GM12878 (cell line): ENCODE measurements at places on chromosomes 2 and 18. TPM values are rescaled to one million over a fixed set of nuclear protein-coding genes. Genes with fewer than 3 reads are reported as not detected.
A peak's percentile ranks its signal among the peaks of the same experiment; 100 is the strongest.

EGR4 gene
- not detected in 2 replicates for polyA plus RNA-seq

OR6B2 gene
- polyA plus RNA-seq, result not detected in 2 replicates

FAM124B gene
- not detected in 2 replicates for polyA plus RNA-seq

ATP9B gene
- polyA plus RNA-seq, result 10.9 and 12.7 TPM in 2 replicates

BOK gene
- 0.12 TPM in 1 of 2 replicates, not detected in the other for polyA plus RNA-seq

SPHKAP gene
- not detected in 2 replicates for polyA plus RNA-seq

KATNAL2 gene
- polyA plus RNA-seq, result 1.9 and 2.1 TPM in 2 replicates

PRSS56 gene
- polyA plus RNA-seq, result not detected in 2 replicates

MTLN gene
- polyA plus RNA-seq, result 108 and 112 TPM in 2 replicates

REG1B gene
- not detected in 2 replicates for polyA plus RNA-seq

- no peak for DNase-seq
Observed at GRCh38 chr2:187819624-187820023, 265.4 kb upstream of the TFPI start.

DNA sequence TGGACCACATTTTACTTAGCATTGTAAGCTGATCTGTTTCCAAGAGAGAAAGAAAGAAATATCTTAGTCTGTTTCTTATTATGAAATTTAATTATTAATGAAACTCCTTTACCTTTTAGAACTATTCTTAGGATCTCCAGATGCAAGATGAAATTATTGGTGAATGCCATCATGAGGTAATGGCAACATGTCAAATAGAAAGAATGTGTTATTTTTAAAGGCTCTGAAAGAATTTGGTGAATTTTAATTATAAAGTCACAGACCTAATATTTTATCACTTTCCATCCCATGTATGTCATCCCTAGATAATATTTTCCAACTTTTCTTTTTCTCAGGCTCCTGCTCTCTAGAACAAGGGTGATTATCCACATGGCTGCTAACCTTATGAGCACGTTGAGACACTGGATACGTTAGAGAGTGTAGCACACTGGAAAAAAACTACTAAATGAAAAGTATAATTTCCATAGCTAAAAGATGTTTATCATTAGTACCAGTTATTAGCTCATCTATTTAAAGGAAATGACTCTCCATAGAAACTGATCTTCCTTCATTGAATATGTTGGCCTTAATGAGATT lies 95.2 kb upstream of the SCG2 start:
- no peak for DNase-seq

DNA sequence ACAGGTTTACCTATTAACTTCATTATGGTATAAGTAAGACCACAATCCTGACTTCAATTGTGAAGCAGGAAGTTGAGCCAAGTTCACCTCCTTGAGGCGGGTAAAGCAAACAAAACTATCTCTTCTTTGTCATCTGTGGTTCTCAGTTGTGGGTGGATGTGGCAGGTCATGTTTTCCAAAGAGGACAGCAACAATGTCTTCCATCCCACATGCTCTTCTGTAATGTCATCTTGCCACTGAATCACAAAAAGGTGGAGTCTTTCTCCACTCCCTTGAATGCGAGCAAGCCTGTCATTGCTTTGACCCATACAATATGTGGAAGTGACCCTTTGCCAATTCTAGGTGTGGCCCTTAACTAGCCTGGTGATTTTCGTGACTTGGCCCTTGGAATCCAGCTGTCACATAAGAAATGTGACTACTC lies 98.7 kb downstream of the GRB14 start:
- no peak for DNase-seq

DNA sequence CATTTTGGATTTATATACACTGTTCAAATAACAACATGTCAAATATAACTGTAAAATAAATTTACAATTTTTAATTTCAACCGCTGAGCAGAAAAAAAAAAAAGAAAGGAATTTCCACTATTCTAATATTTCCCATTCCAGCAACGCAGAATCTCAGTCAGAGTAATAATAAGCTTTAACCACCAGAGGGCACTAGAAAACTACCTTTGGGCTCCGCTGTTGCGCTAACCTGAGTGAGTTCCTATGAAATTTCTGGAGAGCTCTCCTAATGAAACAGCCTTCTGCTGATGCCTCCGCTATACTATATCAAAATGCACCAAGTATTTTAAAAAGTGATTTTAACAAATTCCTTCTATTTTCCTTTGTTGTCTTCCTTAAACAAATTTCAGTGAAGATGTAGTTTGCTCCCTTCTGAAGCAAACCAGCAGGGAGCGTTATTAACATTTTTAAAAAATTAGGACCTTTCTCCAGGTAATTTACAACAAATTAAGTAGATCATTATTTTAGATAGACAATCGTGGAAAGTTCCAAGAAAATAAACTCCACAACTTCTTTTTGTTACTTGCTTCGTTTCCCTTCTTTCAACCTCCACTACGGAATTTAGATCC lies 23.0 kb downstream of the ERMN start:
- peak; percentile 21 for DNase-seq

GRCh38 chr2:209381091-209381490 lies 42.8 kb upstream of the MAP2 start:
- no peak for DNase-seq

- DNase-seq, result no peak
Observed at GRCh38 chr2:20231598-20232026, 6.7 kb upstream of the SDC1 start.
